GM04504 (cell line): ENCODE measurements at places on chromosomes 12 and 14.

DNA sequence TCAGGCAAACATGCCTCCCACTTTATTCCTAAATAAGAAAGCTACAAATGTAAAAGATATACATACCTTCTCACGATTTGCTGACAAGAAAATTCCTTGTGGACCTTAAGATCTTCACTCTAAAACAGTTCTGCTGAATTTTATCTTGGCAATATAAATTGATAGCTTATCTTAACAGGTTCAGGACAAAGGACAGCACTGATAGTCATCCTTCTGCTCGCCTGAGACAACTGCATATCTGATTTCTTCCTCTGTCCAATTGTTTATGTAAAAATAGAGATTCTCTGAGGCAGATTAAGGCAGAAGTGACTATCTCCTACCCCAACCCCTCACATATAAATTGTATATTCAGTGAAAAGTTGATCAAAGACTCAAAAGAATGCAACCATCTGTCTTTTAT is 44.9 kb downstream of the CAPZA3 start:
- no peak for DNase-seq

DNA sequence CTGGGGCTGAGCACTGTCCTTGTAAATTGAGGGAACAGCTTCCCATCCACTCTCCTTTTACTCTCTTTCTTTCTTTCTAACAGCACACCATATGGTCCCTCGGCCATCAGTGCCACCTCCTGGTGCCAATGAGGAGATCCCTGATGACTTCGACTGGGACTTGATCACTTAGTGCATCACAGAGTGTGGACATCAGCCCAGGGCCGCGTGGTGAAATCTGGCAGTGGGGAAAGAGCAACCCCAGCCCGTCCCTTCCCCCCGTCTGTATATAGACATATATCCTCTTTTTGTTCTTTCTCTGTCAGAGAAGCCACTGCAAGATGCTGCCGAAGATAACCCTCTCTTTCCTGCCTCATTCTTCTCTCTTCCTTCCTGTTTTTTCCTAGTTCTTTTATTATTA is 13.5 kb downstream of the C3AR1 start:
- DNase-seq = no peak

- DNase-seq = no peak
Observed at GRCh38 chr14:24377657-24378056, 9.7 kb downstream of the NFATC4 start.

DNA sequence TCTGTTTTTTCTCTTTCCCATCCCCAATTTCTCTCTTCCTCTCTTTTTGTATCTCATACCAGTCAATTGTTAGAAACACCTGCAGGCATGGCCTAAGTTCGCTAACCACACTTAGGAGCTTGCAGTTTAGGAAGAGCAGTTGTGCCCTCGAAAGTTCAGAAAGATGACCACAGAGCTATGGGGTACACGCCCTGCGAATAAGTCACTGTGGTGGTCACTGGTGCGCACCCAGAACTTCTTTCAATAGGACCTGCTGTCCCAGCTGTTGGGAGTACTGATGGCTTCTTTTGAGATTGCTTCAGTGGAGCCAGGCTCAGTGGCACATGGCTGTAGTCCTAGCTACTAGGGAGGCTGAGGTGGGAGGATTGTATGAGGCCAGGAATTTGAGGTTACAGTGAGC is 362.8 kb upstream of the TMTC1 start:
- no peak for DNase-seq

GRCh38 chr12:14367040-14367661 is 1.7 kb downstream of the ATF7IP start:
- DNase-seq = no peak

- no peak for DNase-seq
Observed at GRCh38 chr12:47962198-47962597, 1.2 kb upstream of the TMEM106C start.

DNA sequence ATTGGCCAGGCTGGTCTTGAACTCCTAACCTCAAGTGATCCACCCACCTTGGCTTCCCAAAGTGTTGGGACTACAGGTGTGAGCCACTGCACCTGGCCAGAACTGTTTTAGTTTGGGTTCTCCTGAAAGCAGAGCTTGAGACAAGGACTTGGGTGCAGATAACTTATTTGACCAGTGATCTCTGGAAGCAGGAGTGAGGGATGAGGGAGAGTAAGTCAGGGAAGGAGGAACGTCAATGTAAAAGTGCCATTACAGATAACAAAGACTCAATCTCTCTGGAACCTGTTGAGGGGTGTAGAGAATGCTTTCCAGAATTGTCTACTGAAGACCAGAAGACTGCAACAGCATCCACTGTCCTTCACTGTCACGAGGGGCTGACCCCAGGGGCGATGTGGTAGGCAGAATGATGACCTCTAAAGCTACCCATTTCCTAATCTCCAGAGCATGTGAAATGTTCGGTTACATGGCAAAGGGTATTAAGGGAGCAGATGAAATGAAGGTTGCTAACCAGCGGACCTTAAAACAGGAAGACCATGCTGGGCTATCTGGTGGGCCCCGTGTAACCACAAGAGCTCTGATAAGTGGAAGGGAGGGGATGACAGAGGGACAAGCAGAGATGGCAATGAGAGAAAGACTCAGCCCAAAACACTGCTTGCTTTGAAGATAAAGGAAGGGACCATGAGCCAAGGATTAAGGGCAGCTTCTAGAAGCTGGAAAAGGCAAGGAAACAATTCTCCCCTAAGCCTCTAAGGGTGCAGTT is 207.8 kb downstream of the RBM19 start:
- no peak for DNase-seq

DNA sequence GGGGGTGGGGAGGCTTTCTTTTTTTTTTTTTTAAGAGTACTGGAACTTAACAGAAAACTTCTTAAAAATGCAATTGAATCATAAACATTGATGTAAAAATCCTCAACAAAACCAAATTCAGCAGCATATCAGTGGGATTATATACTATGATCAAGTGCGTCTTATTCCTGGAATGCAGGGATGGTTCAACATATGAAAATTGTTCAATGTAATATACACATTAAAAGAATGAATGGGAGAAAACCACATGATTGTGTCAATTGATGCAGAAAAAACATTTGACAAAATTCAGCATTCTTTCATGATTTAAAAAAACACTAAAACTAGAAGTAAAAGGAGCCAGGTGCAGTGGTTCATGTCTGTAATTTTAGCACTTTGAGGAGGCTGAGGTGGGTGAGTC is 41.2 kb upstream of the CCT2 start:
- no peak for DNase-seq

GRCh38 chr12:53207042-53207441 is at the start of gene ITGB7:
ITGB7 (minus strand) TSS chr12:53207251; CDS start chr12:53200443, 6,808 bp downstream.
- DNase-seq = no peak

- DNase-seq = no peak
Observed at GRCh38 chr12:115416869-115417268, 732.9 kb upstream of the TBX3 start.

DNA sequence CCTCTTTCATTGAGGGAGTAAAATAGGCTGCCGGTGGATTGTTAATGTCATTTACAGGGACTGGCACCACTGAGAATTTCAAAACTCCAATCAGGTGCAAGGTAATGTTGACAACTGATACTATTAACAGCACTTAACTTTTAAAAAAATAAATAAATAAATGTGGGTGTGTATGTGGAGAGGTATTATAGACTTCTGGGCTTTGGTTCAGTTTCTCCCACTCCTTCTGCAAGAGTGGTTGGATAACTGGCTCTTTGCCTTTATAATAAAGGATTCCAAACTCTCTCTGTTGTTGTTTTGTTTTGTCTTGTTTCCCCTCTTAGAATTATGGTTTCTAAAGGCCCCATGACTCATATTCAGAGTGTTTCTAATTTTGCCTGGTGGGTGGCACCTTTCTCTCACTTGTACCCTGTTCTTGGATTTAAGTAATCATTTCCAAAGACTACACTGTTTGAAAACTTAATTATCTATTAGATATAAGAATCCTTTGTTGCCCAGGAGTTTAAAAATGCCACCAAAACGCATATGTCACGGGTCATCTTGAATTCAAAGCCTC is 151.6 kb upstream of the ARID2 start:
- DNase-seq = no peak

DNA sequence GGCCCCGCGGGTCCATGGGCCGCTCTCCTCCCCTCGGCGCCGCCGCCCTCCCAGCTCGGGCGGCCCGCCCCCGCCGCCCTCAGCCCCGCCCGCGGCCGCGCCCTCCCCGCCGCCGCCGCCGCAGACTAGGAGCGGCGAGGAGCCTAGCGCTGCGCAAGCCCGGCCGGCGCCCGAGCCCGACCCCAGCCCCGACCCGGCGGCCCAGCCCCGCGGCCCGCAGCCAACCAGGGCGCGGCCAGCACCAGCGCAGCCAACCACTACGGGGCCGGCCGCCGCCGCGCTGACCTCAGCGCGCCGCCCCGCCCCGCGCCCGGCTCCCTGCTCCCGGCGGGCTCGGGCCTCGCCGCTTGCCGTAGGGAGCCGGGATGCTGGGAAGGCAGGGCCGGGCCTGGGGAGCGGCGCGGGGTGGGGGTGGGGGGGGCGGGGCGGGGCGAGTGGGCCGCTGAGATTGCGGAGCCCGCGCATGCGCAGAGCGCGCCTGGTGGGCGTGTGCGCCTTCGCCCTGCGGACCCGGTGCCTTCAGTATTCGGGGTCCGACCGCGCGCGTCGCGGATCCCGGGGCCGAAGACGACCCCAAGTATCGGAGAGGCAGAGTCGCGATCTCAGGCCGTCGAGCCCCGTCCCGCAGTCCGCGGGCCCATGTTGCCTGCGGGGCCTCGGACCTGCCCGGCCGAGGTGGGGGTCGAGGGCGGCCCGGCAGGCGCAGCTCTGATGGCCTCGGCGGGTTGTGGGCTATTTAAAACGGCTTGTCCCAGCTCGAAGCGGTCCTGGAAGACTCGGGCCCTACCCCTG is at the start of gene CDC42BPB:
CDC42BPB (minus strand) TSS at position 178 of the 792 bp plus-strand sequence. CDS start 376 bp downstream, outside the sequence.
- DNase-seq = peak; percentile 88

- DNase-seq = no peak
Observed at GRCh38 chr12:558580-558979, 98.8 kb downstream of the B4GALNT3 start.

- DNase-seq = no peak
Observed at GRCh38 chr12:69994724-69995173, 169.7 kb downstream of the MYRFL start.

GRCh38 chr12:45379261-45379660 is 163.4 kb downstream of the ANO6 start:
- no peak for DNase-seq

DNA sequence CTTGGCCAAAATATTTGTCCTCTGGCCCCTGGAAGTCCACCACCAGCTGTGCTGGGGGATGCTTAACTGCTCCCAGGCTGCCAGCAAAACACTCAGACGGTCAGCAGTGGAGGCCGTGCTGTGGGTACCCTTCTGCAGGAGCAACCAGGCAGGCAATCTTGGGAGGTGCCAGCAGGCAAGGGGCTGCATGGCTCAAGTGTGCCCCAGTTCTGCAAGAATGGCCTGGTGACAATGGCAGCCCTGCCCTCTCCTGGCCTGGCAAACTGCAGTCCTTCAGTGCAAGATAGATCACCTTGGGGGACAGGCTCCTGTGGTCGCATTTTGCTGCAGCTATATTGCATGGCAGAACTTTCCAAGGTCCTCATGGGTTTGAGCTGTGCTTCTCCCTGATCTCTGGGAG is 728.3 kb downstream of the TMTC2 start:
- no peak for DNase-seq

DNA sequence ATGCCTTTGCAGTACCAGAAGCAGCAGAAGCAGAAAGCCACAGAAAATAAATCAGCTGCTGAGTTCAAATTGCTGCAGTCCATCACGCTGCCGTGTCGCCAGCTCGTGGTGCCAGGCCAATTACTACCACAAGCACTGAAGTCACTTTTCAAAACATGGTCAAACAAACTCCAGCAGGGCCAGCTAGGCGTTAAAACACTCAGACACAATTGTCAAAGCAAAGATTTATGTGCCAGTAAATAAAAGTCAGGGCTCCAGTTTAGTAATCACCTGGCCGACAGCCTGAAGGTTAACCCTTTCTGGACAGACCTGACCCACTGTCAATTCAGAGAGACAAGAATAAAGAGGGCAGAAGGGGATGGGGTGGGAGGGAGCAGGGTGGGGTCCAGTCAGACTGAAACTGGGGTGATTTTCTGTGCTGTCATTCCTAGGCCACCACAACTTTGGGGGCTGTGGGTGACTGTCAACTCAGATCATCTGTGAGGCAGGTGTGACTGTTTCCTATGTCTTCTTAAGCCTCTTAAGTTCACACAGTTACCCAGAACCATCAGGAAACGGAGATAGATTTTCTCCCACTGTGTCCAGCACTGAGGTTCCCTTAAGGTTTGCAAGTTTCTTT is 109.8 kb upstream of the FUT8 start:
- no peak for DNase-seq

- DNase-seq = no peak
Observed at GRCh38 chr12:38157933-38158401, 158.6 kb upstream of the ALG10B start.

DNA sequence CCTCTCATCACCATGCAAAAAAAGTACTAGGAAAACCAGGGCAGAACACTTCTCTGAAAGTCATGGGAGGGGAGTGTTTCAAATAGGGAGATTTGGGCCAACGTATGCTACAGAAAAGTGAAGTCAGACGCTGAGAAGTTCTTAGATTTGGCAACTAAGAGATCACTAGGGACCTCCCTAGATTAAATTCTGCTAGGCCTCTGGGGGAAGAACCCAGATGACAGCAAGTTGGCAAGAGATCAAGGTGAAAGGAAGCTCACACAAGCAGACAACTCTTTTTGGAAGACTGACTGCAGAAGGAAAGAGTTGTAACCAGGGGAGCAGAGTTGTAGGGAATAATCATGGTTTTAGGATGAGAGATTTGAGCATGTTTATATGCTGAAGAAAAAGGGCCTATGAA is 20.7 kb downstream of the IQSEC3 start:
- no peak for DNase-seq

GRCh38 chr12:122117979-122118378 is 39.4 kb downstream of the MLXIP start:
- DNase-seq = no peak

DNA sequence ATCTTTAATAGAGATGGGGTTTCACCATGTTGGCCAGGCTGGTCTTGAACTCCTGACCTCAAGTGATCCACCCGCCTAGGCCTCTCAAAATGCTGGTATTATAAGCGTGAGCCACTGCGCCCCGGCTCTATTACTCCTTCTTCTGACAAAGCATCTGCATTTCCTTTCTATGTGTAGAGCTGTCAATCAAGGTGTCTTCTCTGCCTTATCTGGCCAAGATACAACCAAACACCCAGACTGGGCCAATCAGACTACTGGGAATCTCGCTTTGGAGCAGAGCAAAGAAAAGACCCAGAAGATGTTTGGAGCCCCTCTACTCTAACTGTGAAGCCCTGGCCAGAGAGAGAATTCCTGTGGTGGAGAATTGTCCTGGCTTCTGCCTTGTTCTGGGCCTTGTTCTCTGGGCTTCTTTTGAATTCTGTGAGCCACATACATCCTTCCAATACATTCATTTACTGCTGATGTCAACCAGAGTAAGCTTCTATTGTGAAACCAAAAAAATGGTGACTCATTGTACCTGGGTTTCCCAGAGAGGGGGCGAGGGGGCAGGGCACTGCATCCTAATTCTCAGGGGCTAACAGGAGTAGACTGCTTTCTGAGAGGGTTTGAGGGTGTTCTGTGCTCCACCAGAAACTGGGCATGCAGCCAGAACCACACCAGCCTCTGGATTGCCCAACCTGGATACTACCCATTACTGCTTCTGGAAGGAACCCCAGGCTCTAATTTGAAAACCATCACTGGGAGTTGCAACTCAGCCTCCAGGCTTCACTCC is 18.8 kb upstream of the FLVCR2 start:
- DNase-seq = no peak
